Right ventricle myocardium superior (tissue), 1 donor: ENCODE measurements at places on chromosomes 1 and 21. TPM values are rescaled to one million over a fixed set of nuclear protein-coding genes. Genes with fewer than 3 reads are reported as not detected.

PRR9 gene
- total RNA-seq = not detected

MYBPH gene
- total RNA-seq = not detected

LCE2C gene
- total RNA-seq = not detected

FMN2 gene
- total RNA-seq = not detected

RIPPLY3 gene
- total RNA-seq = not detected

GATAD2B gene
- 30.1 TPM for total RNA-seq

RSPO1 gene
- total RNA-seq = not detected

RPRD2 gene
- 20.8 TPM for total RNA-seq

SLC16A4 gene
- 3.4 TPM for total RNA-seq

OLIG1 gene
- total RNA-seq = 0.59 TPM

ALPL gene
- total RNA-seq = 9.4 TPM

KIAA0040 gene
- 15.4 TPM for total RNA-seq

S100A7 gene
- not detected for total RNA-seq

CASQ2 gene
- total RNA-seq = 804 TPM

C1orf116 gene
- 0.81 TPM for total RNA-seq

GUCA2B gene
- not detected for total RNA-seq

OR10Z1 gene
- total RNA-seq = not detected

DEGS1 gene
- total RNA-seq = 56.9 TPM
